ENCODE measurements at places on chromosomes 3 and 15.

GRCh38 chr3:9183011-9183410, 66.4 kb downstream of the SRGAP3 start:
- no peak for DNase-seq

DNA sequence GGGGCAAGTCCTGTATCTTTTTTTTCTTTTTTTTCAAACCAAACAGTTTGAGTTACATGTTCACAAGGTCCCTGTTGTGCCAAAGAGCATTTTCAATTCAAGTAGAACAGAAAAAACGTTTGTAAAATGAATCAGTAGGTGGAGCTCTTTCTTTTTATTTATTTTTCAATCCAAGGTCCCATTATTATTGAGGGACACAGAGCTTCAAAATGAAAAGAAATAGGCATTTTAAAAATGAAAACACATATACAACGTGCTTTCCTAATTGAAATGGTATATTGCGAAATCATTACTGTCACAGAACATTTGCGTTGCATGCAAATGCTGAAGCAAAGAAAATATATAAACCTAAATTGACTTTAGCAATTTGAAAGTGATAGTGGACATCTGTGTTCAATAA, 711.0 kb downstream of the MECOM start:
- DNase-seq, result peak; percentile 18

DNA sequence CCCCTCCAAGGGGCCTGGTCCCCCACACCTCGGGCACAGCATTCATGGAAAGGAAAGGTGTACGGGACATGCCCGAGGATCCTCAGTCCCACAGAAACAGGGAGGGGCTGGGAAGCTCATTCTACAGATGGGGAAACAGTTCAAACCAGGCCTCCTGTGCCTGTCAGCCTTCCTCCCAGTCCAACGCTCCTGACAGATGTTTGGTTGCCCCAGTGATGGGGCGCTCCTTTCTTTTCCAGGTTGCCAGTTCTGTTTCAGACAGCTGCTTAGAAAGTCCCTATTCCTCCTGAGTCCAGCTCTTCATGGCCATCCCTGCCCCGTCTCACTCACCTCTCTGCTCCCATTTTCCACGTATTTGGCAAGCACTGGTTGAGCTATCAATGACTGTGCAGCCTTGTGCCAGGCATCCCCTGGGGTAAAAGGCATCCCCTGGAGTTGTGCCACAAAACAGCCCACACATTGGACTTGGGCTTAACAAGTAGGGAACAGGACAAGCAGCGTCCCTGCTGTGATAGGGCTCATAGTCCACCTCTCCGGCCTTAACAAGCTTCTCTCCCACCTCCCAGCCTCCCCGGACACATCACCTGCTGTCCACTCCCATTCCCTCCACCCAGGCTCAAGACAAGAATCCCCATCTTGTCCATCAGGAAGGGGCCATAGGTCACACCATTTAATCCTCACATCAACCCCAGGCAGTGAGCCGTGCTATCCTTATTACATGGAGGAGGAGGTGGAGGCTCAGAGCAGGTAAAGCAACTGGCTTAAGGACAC, 6.6 kb downstream of the OXTR start:
- DNase-seq, result no peak

GRCh38 chr3:24588629-24589512, 94.2 kb upstream of the THRB start:
- DNase-seq, result peak; percentile 1

GRCh38 chr3:12044860-12045259, 40.7 kb downstream of the SYN2 start:
- no peak for DNase-seq

GRCh38 chr3:94307588-94307987, 244.7 kb downstream of the NSUN3 start:
- DNase-seq, result no peak

DNA sequence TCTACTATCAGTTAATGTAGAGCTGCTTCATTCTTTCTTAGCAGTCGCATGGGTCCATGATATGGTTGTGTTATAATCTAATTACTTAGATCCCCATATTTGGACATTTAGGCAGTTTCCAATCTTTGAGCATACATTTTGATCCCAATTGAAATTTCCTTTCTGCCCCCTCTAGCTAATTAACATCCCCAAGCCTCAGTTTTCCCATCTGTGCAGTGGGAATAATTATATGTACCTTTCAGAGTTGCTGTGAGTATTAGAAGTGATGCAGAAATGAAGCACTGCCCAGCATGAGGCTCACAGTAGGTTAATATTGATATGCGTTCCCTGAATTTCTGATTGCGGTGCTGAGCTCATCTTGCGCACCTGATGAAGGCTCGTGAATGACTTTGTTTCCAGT, 21.8 kb downstream of the SPSB4 start:
- no peak for DNase-seq

DNA sequence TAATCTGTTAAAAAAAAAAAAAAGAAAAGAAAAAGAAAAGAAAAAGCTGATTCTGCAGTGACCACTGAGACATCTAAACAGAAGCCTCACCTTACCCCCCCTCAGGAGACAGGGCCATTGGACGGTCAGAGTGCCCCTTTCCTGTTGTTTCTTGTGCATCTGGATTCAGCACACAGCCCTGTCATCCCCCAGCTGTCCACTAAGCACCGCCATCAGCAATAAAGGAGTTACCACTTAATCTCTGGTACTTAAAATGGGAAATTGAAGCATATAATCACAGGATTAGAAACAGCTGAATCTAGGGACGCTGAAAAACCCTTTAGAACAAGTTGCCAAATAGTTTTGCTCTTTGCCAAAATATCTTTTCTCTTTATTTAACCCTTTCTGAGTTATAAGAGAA, 62.5 kb downstream of the TRIM69 start:
- DNase-seq, result no peak

GRCh38 chr3:128709506-128710210, 16.3 kb upstream of the RAB7A start:
- no peak for DNase-seq

DNA sequence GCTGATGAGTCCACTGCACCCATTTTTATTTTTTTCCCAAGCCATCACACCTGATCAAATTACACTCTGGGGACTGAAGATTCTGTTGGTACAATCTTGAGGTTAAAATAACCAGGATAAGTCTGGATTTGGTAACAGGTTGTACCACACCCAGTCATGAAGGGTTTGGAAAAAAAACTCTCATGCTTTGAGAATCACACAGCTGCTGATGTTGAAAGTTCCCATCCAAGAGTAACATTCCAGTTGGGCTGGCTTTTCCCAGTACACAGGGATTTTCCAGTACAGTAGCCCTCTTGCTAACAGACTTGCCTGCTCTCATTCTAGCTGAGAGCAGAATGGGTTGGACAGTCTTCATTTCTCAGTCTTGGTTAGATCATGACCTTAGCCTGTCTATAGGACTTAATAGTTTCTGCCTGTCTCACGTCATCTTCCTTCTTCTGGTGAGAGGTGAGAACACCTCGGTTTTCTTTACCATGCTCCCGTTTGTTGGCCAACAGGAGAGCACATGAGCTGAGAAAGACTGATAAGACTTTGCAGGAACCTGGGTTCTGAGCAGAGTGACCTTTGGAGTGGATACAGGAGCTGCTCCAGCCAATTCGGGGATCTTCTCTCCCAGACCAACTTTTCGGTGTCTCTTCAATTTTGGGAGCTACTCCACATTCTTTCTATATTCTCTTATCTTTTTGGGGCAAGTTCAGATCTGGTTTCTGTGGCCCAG, 300.1 kb upstream of the LYSMD4 start:
- DNase-seq, result no peak

- DNase-seq, result no peak
Observed at GRCh38 chr3:67244130-67244529, 246.0 kb downstream of the KBTBD8 start.

DNA sequence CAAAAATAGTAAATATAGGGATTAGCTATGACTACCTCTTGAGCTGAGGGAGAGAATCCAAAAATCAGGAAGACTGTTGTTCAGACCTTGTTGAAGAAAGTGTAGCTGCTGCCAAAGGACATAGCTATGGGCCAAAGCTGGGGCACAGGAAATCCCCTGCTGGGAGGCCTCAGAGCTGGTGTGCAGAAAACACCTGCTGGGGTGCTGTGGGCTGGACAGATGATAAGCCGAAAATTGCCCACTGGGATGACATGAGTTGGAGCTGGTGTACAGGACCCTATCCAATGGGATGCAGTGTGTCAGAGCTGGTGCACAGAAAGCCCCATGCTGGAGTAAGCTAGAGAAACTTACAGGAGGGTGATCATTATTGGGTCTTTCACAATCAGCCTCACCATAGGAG, 121.9 kb downstream of the NEO1 start:
- DNase-seq, result no peak

- DNase-seq, result no peak
Observed at GRCh38 chr15:78906316-78906620, 33.6 kb downstream of the MORF4L1 start.

DNA sequence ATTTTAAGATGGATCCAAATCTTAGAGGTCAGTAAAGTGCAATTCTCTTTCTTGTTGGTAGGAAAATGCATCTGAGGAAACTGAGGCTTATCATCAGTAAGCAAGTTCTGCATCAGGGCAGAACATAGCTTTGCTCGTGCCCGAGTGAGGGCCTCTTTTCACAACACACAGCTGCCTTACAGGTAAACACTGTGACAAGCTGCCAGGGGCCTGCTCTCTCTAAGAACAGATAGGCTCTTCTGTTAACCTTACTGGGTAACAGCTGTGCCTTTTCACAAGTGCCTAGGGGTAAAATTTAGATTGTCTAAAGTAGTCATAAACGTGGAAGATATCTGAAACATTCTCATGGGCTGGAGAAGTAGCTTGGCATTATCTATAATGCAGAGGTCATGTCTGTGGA, 118.1 kb downstream of the C3orf38 start:
- DNase-seq, result no peak

DNA sequence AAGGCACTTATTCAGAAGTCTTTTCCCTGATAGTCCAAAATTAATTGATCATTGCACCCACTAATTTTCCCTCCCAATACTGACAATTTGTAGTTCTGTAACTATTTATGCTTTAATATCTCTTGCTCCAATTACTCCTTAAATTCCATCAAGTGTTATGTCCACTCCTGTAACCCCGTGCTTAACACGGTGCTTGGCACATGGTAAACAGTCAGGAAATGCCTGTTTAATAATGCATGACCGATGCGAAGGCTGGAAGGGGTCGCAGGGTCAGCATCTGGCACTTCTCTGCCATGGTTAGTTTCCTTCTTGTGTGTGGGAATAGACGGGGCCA, 553 bp upstream of the SEC22A start:
- DNase-seq, result no peak

DNA sequence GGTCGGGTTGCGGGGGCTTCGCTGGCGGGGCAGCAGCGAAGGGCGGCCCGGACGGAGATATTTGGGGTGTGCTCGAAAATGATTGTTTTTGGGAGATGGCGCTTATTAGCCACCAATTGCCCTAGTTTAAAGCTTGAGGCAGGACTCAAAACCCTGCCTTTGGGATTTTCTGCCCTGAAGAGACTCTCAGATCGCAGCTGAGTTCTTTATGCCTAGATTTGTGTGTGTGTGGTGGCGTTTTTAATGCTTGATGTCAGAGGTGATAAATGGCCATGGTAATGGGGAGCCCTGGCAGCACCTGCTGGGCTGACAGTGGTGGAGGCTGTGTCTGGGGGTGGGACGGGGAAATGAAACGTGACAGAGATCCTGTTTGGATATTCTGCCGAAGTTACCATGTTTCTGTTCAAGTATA, 604 bp downstream of the KCTD6 start:
- no peak for DNase-seq

DNA sequence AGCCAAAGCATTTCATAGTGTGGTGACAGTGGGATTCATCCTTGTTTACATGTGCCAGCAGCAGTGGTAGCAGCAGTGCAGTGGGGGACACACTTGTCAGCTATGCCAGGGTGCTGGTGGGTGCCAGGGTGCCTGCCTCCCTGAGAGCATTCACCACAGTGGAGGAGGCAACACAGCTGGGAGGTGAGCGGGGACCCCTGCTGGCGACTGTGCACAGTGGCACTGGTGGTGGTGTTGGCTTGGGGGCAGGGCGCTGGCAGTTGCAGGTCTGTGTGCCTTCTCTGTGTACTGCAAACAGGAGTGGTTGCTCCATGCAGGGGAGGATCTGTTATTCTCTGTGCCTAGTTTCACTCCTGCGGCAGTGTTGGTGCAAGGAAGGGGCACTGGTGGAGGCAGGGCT, 41.2 kb downstream of the CEP63 start:
- no peak for DNase-seq

DNA sequence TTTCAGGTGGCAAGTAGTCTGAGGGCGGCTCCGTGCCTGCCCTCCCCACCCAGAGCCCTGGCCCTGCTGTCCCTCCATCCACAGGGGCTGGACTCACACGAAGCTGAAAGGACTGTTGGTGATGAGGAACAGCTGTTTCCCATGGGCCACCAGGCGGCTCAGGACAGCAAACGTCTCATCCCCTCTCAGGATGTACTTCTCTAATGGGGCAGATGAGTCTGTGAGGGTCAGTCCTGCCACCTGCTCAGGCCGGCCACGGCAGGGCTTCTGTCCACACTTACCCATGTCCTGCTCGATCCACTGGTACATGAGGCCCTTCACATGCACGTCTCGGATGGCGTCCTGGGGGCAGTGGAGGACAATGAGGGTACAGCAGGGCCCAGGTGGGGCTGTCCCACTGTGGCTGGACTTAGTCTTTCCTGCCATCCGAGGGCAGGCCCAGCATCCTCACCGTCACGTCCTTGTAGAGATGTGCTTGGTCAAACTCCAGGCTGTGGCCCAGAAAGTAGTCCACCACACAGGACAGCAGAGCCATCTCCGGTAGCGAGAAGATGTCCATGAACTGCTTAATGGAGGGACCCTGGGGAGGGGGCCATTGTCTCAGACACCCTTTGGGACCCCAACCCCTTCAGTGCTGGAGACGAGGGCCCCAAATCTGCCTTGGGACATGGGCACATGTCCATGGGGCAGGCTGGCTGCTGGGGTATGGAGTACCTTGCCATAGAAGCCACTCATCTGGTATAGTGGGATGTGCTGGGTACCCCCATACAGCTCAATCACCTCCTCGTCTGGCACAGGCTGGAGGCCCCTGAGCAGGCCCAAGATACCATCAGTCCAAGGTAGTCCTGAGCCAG, 5.7 kb downstream of the NT5DC2 start:
- DNase-seq, result no peak

- DNase-seq, result no peak
Observed at GRCh38 chr15:50009634-50010033, 109.4 kb downstream of the ATP8B4 start.

GRCh38 chr3:106071306-106071705, 202.5 kb upstream of the CBLB start:
- DNase-seq, result no peak

DNA sequence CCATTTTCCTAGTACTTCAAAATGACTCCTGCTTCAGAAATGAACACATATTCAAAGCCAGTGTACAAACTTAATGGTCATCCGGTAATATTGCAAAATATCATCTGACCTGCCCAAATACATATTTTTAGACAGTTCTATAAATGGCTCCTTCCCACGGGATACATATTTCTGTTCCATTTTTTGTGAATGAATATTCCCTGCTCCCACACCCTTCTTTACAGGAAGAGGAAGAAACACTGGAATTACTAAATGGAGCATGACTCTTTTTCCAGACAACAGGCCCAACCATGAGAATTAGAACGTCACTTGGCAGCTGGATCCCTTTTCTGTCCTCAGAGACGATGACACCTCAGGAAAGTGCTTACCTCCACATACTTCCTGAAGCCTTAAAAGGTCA, 38.0 kb upstream of the CBLB start:
- DNase-seq, result no peak

GRCh38 chr3:127411083-127411727, 123.4 kb upstream of the PRR20G start:
- no peak for DNase-seq

- DNase-seq, result no peak
Observed at GRCh38 chr3:31882431-31882830, 98.6 kb downstream of the OSBPL10 start.

Data from right renal pelvis (tissue), 4 donors.